ENCODE measurements at places on chromosomes 1 and 21.

DNA sequence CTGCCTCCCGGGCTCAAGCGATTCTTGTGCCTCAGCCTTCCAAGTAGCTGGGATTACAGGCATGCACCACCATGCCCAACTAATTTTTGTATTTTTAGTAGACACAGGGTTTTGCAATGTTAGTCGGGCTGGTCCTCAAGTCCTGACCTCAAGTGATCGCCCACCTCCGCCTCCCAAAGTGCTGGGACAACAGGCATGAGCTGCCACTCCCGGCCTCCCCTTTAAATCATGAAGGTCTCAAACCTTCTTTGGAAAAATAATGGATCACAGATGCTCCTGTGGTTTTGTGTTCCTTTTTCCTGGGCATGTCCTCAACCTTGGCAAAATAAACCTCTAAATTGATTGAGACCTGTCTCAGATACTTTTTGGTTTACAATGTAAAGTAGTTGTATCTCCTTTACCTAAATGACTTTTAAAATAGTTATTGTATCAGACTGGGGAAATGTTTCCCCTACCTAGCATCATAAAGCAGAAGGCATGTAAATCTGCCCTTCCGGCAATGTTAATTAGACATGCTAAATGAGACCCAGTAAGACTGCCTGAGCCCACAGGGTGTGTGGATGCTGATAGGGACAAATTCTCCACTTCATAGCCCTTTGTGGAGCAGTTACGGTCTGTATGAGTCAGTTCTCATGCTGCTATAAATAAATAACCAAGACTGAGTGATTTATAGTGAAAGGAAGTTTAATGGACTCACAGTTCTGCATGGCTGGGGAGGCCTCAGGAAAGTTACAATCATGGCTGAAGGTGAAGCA lies 27.8 kb downstream of the CBR1 start:
- DNase-seq, result peak; percentile 74

DNA sequence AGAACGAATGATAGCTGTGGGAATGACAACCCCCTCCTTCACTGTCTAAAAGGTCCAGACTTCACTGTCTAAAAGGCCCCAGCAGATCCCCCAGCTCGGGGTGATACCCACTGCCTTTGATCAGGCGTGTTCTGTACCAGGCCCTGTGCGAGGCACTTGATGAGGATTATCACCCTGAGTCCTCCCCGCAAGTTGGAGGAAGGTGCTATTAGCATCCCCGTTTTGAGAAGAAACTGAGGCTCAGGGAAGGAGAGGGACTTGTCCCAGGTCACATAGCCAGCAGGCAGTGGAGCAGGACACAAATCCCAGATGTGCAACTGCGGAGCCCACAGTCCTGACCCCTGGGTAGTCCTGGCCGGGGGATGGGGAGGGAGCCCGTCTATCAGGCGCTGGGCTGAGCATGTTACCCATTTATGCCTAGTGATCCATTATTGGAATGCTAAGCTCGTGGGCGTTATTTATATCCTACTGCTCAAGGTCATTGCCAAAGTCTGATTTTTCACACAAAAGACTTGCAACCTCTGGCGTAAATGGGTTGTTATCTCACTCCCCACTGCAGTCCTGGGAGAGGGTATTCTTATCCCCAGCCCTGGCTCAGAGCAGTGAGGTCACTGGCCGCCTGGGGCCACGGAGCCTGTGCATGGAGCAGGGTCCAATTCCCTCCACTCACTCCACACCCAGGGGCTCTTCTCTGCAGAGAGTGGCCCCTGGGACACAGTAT lies 722.2 kb downstream of the MATN1 start:
- DNase-seq, result no peak

GRCh38 chr1:198167436-198167934 lies 10.7 kb downstream of the NEK7 start:
- DNase-seq, result peak; percentile 62

- no peak for DNase-seq
Measured at GRCh38 chr1:147723691-147724323, 36.6 kb downstream of the GJA5 start.

DNA sequence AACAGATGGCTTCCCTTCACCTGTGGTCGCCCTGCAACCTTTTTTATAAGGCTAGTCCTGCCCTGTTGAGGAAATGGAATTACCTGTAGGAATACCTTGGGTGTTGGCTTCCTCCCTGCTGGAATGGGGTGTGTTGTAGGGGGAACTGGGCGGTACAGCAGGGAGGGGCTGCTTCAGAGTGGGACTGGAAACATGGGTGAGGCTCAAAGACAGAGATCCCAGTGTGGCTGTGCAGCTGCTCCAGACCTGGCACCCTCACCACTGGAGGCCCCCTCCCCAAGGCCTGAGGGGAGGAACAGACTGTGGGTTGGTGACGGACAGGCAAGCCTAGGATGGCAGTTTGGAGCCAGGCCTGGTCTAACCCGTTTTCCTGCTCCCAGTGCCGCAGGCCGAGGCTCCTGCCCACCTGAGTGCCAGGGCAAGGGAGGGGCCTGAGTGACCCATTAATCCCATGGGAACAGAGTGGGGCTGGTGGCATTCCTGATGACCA lies 4.5 kb downstream of the EFNA3 start:
- DNase-seq, result no peak

DNA sequence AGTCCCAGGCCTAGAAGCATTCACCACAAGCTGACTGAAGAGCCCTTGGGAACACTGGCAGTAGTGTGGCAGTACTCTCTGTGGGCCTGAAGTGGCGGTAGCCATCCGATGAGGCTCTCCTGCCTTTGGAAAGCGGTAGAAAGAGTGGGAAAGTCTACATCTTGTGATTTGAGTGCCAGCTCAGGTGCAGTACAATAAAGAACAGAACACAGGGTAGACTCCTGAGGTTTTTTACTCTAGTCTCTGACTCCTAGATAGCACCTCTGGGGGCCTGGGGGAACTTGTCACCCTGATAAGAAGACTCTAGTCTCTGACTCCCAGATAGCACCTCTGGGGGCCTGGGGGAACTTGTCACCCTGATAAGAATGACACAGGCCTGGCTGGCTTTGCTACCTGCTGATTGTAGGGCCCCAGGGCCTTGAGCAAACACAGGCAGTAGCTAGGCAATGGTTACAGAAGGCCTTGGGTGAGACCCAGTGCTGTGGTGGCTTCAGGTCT lies 18.0 kb upstream of the IL20 start:
- no peak for DNase-seq

- no peak for DNase-seq
Measured at GRCh38 chr1:106043971-106044370, 1012.5 kb upstream of the PRMT6 start.

DNA sequence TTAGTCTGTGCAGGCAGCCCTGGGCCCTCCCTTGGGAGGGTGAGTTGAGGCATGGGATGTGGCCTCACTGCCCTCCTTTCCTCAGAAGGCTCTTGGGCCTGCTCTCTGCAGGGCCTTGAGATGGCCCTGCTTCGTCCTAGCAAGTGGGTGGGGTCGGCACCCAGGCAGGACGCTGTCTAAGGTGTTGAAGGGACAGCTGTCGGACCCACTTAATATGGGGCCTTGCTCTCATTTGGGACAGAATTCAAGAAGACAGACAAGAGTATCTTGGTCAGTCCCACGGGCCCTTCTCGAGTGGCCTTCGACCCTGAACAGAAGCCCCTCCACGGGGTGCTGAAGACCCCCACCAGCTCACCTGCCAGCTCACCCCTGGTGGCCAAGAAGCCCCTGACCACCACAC lies 26.0 kb upstream of the PDXK start:
- DNase-seq, result no peak

GRCh38 chr1:162217706-162218105 lies 148.2 kb downstream of the NOS1AP start:
- DNase-seq, result no peak

Data from RCC 7860 (cell line).